ENCODE measurements at places on chromosomes 16 and 17.

DNA sequence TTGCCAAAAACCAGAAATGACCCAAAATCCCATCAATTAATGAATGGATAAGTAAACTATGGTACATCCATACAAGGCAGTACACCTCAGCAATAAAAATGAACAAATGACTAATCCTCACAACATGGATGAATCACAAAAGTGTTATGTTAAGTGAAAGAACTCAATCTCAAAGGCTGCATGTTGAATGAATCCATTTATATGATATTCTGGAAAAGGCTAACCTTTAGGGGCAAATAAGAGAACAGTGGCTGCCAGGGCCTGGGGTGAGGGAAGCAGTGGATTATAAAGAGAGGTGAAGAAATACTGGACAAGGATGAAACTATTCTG, 46.1 kb upstream of the MSI2 start:
- H3K27me3 ChIP-seq = no peaks in the 10 kb centered on the region
- H3K27ac ChIP-seq = no peak overlapping the region
- no peak overlapping the region for H3K4me3 ChIP-seq
- no peaks in the 10 kb centered on the region for H3K36me3 ChIP-seq
- DNase-seq = no peak

GRCh38 chr17:43846221-43846712, 709 bp upstream of the CD300LG start:
- H3K36me3 ChIP-seq = no peaks in the 10 kb centered on the region
- no peak overlapping the region for H3K4me3 ChIP-seq
- no peaks in the 10 kb centered on the region for H3K27me3 ChIP-seq
- H3K4me1 ChIP-seq = peaks cover 4% of the 10 kb centered on the region
- DNase-seq = peak; percentile 82

DNA sequence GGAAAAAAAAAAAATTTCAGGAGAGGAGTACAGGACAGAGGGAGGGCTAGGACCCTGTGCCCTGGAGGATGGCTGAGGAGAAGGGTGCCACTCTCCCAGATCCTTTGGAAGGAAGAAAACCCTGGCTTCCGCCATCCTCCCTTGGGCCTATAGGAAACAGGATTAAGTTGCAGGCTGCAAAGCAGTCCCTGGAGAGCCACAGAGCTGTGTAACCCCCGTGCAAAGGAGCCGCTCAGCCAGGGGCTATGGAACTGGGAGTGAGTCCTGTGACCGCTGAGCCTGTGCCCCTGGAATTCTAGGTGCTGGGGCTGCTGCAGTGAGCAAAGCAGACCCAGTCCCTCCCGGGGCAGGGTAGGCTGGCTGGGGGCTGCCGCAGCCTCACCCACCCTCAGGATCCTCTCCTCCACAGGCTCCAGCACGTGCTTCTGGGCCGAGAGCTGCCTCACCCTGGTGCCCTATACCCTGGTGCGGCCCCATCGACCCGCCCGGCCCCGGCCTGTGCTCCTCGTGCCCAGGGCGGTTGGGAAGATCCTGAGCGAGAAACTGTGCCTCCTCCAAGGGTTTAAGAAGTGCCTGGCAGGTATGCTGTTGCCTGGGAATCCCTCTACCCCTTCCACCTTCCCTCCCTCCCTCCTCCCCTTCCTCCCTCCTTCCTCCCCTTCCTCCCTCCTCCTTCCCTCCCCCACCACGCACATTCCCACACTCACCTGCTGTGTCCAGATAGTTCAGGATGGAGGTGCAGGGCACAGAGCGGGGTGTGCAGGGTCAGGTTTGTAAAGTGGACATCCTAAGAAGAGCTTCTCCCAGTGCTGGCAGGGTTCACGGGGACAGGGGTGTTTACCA, 15.3 kb downstream of the SGSH start:
- H3K4me3 ChIP-seq = no peak overlapping the region
- H3K27ac ChIP-seq = no peak overlapping the region
- DNase-seq = no peak
- H3K36me3 ChIP-seq = no peaks in the 10 kb centered on the region

DNA sequence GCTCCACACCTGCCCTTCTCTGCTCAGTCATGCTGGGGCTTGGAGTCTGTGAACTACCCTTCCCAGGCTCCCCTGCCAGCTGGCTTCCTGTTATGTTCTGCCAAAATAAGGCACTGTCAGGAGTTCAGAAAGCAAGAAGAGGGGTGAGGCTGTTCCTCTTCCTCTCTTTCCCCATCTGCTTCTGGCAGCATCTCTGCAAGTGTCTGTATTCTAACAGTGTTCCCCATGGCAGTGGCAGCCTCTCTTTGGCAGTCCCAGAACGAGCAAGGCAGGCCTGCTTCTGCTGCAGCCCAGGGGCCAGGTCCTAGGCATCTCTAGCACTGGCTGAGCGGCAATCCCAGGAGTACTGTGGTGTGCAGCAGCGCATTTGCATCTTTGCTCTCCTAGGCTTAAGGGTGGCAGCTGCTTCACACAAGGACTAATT, 219.1 kb downstream of the STX8 start:
- H3K27me3 ChIP-seq = no peaks in the 10 kb centered on the region
- no peak overlapping the region for H3K27ac ChIP-seq
- H3K4me3 ChIP-seq = no peak overlapping the region
- no peak for DNase-seq
- H3K36me3 ChIP-seq = no peaks in the 10 kb centered on the region
- no peaks in the 10 kb centered on the region for H3K4me1 ChIP-seq

DNA sequence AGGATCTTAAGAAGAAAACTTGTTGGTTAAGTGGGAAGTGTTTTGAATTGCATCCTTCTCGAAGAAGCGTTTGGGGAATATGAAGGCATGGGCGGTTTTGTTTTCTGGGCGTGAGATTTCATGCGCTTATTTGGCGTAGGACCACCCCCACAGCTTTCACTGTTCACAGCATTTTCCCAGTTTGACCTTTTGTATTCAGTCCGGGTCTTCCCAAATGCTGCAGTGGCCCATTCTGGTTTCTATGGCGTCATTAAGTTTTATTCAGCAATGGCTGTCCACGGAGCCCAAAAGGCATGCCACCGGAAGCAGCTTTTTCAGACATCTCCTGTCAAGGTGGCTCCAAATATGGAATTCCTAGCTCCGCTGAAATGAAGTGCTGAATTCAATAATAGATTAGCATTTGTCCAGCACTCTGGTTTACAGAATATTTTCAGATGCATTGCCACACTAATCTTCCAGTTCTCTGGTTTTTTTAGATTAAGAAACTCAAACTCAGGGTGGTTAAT, 90.6 kb upstream of the FBXO47 start:
- no peaks in the 10 kb centered on the region for H3K27me3 ChIP-seq
- no peak overlapping the region for H3K27ac ChIP-seq
- no peaks in the 10 kb centered on the region for H3K4me1 ChIP-seq

DNA sequence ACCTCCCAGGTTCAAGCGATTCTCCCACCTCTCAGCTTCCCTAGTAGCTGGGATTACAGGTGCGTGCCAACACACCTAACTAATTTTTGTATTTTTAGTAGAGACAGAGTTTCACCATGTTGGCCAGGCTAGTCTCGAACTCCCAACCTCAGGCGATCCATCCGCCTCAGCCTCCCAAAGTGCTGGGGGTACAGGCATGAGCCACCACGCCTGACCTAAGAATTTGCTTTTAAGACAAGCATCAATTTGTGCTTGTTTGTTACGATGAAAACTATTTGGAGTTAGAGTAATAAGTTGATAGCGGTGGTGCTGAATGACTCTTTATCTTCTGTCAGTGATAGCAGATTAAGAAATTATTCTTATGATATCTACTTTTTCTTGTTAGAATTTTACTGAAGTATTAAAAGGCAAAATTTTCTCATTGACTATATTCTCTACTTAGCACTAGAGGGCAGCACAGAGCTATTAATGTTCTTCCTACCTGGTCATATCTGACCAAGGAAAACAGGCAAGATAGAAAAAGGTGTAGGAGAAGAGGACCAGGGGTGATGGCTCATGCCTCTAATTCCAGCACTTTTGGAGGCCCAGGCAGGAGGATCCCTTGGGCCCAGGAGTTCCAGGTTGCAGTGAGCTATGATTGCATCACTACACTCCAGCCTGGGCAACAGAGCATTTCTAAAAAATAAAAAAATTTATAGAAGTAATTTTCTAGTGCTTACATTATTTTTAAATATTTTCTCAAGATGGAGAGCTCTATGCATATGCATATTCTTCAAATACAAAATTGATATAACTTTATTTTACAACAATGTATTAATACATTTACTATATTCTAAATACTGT, 24.5 kb downstream of the STXBP4 start:
- H3K36me3 ChIP-seq = no peaks in the 10 kb centered on the region
- no peak for DNase-seq
- H3K27me3 ChIP-seq = no peaks in the 10 kb centered on the region
- H3K27ac ChIP-seq = no peak overlapping the region
- H3K4me1 ChIP-seq = no peaks in the 10 kb centered on the region
- H3K4me3 ChIP-seq = no peak overlapping the region

DNA sequence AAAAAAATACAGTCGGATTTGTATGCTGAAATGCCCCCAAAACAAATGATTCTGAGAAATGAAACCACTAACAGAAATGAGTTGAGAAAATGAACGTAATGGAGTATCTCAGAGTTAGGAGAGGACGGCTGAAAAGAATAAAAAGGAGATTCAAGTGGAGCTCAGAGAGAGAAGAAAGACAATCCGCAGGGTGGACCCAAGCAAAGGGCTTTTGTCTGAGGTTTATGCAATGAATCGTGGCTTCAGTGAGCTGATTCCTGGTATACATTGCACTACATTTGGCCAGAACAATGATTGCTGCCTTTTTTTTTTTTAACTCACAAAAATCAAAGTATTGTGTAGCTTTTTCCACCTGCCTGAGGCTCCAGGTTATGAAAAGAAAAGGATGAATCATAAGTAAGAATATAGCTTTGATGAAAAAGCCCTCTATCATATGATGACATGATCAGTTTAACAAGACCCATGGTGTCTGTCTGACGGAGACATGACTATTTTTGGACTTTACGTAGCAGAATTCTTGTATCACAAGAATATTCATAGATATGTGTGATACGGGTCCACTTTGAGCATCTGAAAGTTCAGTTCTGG, 4.4 kb upstream of the MED9 start:
- H3K36me3 ChIP-seq = no peaks in the 10 kb centered on the region
- no peaks in the 10 kb centered on the region for H3K27me3 ChIP-seq
- H3K27ac ChIP-seq = no peak overlapping the region

DNA sequence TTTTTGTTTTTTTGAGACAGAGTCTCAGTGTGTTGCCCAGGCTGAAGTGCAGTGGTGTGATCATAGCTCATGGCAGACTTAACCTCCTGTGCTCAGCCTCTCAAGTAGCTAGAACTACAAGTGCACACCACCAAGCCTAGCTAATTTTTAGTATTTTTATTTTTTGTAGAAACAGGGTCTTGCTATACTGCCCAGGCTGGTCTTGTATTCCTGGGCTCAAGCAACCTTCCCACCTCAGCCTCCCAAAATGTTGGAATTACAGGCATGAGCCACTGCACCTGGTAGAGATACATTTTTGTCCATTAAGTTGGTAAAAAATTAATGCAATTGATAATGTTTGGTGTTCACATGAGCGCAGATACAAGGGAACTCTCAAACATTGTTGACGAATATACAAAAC, 22.2 kb upstream of the SRCIN1 start:
- H3K27me3 ChIP-seq = no peaks in the 10 kb centered on the region
- no peak for DNase-seq
- no peak overlapping the region for H3K27ac ChIP-seq
- no peak overlapping the region for H3K4me3 ChIP-seq

DNA sequence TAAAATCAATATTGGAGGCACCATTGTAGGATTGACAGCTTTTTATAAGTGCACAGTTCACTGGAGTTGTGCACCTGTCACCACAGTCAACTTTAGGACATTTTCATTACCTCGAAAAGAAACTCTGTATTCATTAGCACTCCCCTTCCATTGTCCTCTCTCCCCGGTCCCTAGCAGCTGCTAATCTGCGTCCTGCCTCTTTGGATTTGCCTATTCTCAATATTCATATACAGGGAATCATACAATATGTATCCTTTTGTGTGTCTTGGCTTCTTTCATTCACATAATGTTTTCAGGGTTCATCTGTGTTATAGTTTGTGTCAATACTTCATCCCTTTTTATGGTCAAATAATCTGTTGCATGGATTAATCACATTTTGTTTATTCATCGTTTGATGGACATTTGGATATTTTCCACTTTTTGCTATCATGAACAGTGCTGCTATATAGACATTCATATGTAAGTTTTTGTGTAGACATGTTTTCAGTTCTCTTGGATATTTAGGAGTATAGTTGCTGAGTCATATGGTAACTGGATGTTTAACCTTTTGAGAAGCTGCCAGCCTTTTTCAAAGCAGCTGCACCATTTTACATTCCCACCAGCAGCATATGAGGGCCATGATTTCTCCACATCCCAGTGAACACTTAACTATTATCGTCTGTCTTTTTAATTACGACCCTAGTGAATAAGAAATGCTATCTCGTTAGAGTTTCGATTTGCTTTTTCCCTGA, 9.8 kb downstream of the DNAJA3 start:
- H3K4me3 ChIP-seq = no peak overlapping the region
- no peak for DNase-seq
- no peak overlapping the region for H3K27ac ChIP-seq
- no peaks in the 10 kb centered on the region for H3K27me3 ChIP-seq
- H3K36me3 ChIP-seq = peaks cover 7% of the 10 kb centered on the region

DNA sequence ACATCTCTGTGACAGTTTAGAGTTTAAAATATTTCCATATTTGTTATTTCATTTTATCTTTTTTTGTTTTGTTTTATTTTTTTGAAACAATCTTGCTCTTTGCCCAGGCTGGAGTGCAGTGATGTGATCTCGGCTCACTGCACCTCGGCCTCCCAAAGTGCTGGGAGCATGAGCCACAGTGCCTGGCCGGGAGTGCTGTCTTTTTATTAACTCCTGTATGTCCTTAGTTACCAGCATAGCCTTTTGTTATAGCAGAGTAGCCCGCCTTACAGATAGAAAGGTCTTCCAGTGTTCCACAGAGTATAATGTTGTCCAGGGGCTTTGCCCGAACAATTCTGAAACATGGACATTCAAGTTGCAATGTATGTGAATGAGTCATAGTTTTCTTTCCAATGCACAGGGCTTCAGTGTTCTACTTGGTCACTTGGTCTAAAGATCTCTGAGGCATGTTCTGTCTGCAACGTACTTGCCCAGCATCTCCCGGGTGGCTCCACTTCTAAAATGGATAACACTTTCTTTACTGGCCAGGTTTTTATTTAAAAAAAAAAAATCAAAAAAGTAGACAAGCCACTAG, 125.6 kb downstream of the KCNJ18 start:
- no peak overlapping the region for H3K27ac ChIP-seq
- DNase-seq = no peak
- H3K36me3 ChIP-seq = no peaks in the 10 kb centered on the region

DNA sequence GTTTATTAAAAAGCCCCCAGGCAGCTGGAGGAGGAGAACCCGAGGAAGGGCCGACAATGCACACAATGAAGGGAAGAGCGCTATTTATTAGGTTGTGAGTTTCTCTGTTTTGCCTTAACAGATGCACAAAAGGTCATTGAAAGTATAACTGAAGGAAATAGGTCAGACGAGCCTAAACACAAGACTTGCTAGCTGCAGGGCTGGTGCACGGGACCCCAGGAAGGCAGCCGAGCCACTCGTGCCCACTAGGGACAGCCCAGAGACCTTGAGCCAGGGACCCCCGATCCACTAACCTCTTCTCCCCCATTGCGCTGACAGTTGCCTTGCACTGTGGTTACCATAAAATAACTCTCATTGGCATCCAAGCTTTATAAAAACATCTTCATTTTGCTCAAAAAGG, 11.3 kb downstream of the LITAFD start:
- no peaks in the 10 kb centered on the region for H3K4me1 ChIP-seq
- H3K27me3 ChIP-seq = no peaks in the 10 kb centered on the region
- H3K36me3 ChIP-seq = peaks cover 45% of the 10 kb centered on the region
- no peak overlapping the region for H3K27ac ChIP-seq
- no peak for DNase-seq
- no peak overlapping the region for H3K4me3 ChIP-seq
